ENCODE measurements at places on chromosomes 5 and 9. TPM values are rescaled to one million over a fixed set of nuclear protein-coding genes. Genes with fewer than 3 reads are reported as not detected.

NR4A3 gene
- 0.58 TPM for total RNA-seq

ELP1 gene
- 28.3 TPM for total RNA-seq

PCDHGB6 gene
- 3.0 TPM for total RNA-seq

SLC36A3 gene
- total RNA-seq = not detected

LIX1 gene
- 5.3 TPM for total RNA-seq

PROP1 gene
- not detected for total RNA-seq

UIMC1 gene
- total RNA-seq = 28.7 TPM

IL4 gene
- not detected for total RNA-seq

WWC1 gene
- total RNA-seq = 0.89 TPM

IFNA21 gene
- total RNA-seq = not detected

FRMPD1 gene
- total RNA-seq = 7.6 TPM

IRX1 gene
- total RNA-seq = 1.2 TPM

FBN2 gene
- total RNA-seq = 110 TPM

ECM2 gene
- 16.0 TPM for total RNA-seq

FLT4 gene
- total RNA-seq = 6.6 TPM

TLE1 gene
- 44.2 TPM for total RNA-seq

HAPLN1 gene
- total RNA-seq = 0.31 TPM

DDX4 gene
- 0.04 TPM for total RNA-seq

PCA3 gene
- total RNA-seq = 0.58 TPM

SLC1A3 gene
- 19.5 TPM for total RNA-seq

CCNG1 gene
- 342 TPM for total RNA-seq

EQTN gene
- 0.13 TPM for total RNA-seq

TPRN gene
- total RNA-seq = 4.6 TPM

CXCL14 gene
- total RNA-seq = 21.3 TPM

ZFP2 gene
- total RNA-seq = 2.9 TPM

SLC36A1 gene
- total RNA-seq = 8.4 TPM

PCAT7 gene
- 0.13 TPM for total RNA-seq

POU5F2 gene
- total RNA-seq = 0.89 TPM

MZB1 gene
- total RNA-seq = 0.62 TPM

TSTD2 gene
- 19.6 TPM for total RNA-seq

LHX2 gene
- 0.44 TPM for total RNA-seq

TMEM252 gene
- total RNA-seq = 0.09 TPM

OR1Q1 gene
- total RNA-seq = not detected

LURAP1L gene
- total RNA-seq = 7.7 TPM

TLR4 gene
- total RNA-seq = 13.3 TPM

CCL21 gene
- 13.5 TPM for total RNA-seq

PCDHB3 gene
- 1.8 TPM for total RNA-seq

RNF208 gene
- total RNA-seq = 0.18 TPM

EFNA5 gene
- total RNA-seq = 3.7 TPM

PCDHGA12 gene
- total RNA-seq = 2.4 TPM

ITK gene
- total RNA-seq = 0.13 TPM

PDZD2 gene
- total RNA-seq = 4.6 TPM

OR1L8 gene
- total RNA-seq = 0.18 TPM

COX7C gene
- total RNA-seq = 641 TPM

TMEM174 gene
- total RNA-seq = not detected

TAF9 gene
- total RNA-seq = 38.3 TPM

F2RL1 gene
- total RNA-seq = 0.18 TPM

SNX24 gene
- 9.9 TPM for total RNA-seq

SEMA5A gene
- total RNA-seq = 26.5 TPM

CDKN2B gene
- total RNA-seq = 0.31 TPM

CER1 gene
- total RNA-seq = 0.22 TPM

SMIM3 gene
- 9.8 TPM for total RNA-seq

All from muscle of leg (tissue), 16 donors.